ENCODE measurements at places on chromosomes 16 and 17.

DNA sequence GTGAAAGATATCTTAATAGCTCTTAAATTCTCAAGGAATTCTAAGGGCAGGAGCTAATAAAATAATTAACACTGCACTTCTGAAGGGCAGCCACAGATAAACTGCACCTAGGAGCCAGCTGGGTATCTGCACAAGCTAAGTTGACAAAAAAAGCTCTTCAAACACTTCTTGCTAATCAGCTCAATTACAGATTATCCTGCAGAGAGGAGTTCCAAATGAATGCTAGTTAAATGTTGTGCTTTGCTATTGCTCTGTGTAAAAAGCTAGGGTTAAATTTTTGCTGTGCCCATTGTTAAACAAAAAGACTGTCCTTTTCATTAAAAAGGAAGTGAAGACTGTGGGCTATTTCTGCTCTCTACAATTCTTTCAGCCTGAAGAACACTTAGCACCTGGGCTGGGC is 158.5 kb upstream of the SHISA6 start:
- DNase-seq = no peak

DNA sequence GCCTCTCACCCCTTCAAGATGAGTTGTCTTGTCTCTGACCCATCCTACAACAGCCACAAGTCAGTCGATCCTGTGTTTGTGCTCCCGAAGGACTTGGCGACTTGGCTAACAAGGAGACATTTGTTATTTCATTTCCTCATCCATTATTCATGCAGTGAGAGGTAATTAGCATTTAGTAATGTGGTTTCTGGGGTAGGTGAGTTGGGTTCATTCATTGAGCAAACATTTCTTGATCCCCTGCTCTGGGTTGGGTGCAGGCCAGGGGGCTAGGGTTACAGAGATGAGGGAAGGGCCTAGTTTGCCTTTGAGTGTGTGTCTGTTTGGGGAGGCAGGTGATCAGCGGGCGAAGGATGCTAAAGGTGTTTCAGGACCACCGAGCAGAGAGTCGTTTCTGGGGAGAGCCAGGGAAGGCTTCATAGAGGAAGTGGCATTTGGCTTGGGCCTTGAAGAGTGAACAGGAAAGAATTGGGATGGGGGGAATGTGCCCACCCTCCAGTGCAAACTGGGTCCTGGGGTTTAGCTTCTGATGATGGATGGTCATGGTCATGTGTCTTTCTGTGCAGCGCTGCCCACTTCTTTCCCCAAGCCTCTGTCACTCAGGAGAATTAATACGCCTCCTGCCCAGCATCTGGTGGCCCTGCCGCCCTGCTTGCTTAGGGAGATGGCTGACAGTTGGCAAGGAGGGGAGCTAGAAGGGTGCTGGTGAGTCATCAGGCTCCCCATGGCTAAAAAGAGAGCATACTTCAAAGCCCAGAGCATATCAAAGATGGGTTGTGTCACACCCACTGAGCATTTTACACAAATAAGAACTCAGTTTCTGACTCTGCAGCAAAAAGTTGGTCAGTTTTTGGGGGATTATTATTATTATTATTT is 38.5 kb downstream of the MSI2 start:
- DNase-seq = peak; percentile 74

GRCh38 chr16:26196310-26196709 is 504.6 kb downstream of the HS3ST4 start:
- no peak for DNase-seq

GRCh38 chr16:1305823-1306222 is 3.6 kb upstream of the UBE2I start:
- DNase-seq = no peak

DNA sequence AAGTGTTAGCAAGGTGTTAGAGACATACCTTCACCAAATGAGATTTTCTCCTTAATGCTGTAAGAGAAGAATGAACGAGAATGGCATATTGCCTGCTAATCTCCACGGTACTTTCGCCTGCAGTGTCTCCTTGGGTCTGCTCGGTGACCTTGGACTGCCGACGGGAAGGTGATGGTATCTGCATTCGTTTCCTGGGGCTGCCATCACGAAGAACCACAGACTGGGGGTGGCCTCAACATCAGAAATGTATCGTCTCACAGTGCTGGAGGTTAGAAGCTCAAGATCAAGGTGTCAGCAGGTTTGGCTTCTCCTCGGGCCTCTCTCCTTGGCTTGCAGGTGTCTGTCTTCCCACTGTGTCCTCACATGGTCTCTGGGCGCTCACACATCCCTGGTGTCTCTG is 86.3 kb upstream of the TNRC6C start:
- DNase-seq = no peak

GRCh38 chr16:4337540-4338088 is 13.5 kb downstream of the PAM16 start:
- DNase-seq = no peak

DNA sequence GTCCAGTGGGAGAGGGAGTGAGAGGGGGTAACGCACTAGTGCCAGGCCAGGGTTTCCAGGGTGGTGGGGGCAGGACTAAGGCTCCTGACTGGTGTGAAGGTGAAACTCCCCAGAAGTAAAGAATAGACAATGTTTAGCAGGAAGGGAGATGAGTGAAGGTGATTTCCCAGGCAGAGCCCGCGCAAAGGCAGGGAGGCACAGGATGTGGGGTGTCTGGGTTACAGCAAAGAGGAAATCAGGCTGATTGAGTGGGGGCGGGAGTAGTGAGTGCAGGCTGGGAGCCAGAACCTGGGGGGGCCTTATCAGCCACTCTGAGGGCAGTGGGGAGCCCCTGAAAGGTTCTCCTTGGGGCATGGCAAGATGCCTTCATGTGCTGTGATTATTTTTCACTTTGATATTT is 167.5 kb downstream of the UTP18 start:
- no peak for DNase-seq

- no peak for DNase-seq
These were observed 176.6 kb downstream of the RBFOX3 start for GRCh38 chr17:79434215-79434614.

GRCh38 chr16:11253009-11253994 is 2.7 kb downstream of the SOCS1 start:
- no peak for DNase-seq

GRCh38 chr17:40310882-40311391 is 2.0 kb downstream of the RARA start:
- DNase-seq = no peak

- DNase-seq = no peak
These were observed 120.3 kb upstream of the CHMP6 start for GRCh38 chr17:80871341-80871740.

DNA sequence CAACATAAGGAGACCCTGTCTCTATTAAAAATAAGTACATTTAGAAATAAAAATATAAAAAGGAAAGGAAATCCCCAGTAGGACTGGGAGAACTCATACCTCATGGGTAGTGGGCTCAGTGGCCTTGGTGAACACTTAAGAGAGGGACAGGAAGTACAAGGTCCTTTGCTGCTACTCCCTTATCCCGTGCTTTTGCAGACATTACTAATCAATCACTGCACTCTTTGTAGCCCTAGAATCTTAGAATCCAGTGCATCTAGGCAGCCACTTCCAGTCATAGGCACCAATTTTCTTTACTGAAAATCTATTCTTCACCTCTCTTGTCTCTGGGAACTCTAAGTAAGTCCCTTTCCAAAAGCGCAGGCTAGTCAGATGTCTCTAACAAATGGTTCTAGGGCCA is 183.1 kb downstream of the SNX29 start:
- DNase-seq = no peak

DNA sequence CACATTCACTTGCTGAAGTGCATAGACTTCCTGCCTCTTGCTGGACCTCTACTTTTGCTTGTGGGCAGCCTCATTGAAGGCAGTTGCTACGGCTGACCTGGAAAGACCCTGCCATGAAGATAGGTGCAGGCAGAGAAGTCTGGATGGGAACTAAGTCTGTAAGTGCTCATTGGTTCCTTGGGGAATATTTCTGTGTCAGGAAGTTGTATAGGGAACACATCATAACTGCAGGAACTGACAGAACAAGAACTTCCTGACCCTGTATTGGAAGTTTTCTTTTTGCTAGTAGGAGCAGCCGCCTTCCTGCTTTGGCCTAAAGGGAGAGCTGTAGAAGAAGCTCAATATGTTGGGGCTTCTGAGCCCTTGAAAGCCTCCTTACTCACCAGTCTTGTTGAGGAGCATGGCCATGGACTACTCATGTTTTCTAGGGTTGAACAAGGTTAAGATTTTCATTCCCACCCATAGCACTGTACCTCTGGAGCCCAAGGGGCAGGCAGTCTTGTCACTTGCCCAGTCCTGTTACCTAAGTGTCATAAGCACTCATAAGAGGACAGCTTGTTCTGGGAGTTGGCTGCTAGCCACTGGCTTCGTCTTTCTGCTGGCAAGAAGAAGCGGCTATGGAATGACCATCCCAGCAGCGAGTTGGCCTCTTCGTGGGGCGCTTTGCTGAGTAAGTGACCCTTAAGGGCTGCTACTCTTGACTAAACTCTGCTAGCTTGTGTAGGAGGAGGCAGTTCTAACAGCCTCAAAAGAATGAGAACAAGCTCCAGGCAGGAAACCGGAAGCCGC is 7.2 kb downstream of the UBFD1 start:
- DNase-seq = no peak

GRCh38 chr17:6205525-6205924 is 135.3 kb downstream of the WSCD1 start:
- DNase-seq = no peak

GRCh38 chr17:40178021-40178601 is 841 bp downstream of the RAPGEFL1 start:
- no peak for DNase-seq

DNA sequence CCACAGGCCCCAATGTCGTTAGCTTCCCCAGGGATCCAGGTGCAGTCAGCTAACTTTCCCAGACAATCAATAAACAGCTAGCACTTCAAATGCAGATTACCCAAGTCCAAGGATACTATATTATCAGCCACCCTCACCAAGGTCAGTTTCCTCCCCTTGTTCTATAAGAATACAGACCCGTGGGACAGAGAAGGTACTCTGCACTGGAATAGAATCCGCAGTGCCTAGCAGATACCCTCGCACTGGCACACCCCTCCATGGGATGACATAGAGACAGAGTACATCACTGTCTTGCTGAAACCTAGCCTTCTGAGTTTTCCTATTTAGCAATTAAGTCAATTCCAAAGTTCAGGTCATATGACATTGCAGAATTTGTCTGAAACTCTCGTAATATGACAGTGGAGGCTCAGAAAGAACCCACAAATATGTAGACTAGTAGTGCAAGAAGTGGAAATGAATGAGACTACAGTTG is 40.0 kb upstream of the ABCA10 start:
- no peak for DNase-seq

- no peak for DNase-seq
These were observed 10.3 kb downstream of the GSG1L2 start for GRCh38 chr17:9811537-9811936.

- peak; percentile 9 for DNase-seq
These were observed 450.0 kb downstream of the NPIPA7 start for GRCh38 chr16:16828913-16829398.

- peak; percentile 9 for DNase-seq
These were observed 210.4 kb downstream of the CA10 start for GRCh38 chr17:51948128-51948527.

- DNase-seq = no peak
These were observed 934.0 kb upstream of the EEF2KMT start for GRCh38 chr16:6031567-6031966.

- no peak for DNase-seq
These were observed 617 bp downstream of the ARMC7 start for GRCh38 chr17:75110234-75110937.

DNA sequence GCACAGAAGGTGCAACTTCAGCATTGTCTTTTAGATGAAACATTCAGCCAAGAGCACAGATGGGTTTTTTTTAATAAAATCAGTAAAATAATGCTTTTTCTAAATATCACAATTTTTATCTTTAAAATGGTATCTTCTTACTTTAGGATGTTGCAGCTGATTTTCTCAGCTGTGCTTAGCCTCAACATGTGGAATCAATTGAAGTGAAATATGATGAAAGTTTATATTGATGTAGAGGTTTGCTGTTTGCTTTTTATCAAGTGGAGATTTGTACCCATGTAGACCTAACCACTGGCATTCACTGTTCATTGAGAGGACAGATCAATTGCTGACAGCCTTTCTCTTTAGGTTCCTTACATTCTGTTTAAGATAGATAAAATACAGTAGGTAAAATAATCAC is 107.8 kb downstream of the CYB561 start:
- no peak for DNase-seq

- DNase-seq = no peak
These were observed 40.3 kb downstream of the NDE1 start for GRCh38 chr16:15690296-15690695.

DNA sequence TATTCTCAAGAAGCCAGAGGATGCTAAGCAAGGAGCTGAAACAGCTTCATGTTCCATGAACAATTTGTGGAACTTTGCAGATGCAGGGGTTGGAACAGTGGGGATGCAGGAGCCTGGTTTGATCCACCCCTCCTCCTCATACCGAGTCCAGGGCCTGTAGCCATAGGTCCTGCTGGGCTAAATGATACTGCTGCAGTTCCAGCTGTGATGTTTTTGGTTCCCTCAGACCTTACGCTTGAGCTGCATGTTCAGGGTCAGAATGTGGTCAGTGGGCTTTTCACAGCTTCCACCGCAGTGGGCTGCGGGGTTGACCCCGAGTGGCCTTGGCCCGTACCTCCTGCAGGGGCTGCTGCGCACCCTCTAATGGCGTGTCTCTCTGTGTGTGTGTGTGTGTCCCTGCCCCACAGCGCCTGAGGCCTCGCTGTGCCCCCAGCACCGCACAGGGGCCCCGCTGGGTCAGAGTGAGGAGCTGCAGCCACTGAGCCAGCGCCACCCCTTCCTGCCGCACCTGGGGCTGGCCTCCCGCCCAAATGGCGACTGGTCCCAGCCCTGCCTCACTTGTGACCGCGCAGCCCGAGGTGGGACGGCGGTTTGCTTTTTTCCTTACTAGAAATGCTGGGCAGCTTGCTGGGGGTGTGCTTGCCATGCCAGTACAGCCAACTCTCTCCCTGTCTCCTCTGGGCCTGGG is 48.2 kb downstream of the EPN2 start:
- DNase-seq = no peak

DNA sequence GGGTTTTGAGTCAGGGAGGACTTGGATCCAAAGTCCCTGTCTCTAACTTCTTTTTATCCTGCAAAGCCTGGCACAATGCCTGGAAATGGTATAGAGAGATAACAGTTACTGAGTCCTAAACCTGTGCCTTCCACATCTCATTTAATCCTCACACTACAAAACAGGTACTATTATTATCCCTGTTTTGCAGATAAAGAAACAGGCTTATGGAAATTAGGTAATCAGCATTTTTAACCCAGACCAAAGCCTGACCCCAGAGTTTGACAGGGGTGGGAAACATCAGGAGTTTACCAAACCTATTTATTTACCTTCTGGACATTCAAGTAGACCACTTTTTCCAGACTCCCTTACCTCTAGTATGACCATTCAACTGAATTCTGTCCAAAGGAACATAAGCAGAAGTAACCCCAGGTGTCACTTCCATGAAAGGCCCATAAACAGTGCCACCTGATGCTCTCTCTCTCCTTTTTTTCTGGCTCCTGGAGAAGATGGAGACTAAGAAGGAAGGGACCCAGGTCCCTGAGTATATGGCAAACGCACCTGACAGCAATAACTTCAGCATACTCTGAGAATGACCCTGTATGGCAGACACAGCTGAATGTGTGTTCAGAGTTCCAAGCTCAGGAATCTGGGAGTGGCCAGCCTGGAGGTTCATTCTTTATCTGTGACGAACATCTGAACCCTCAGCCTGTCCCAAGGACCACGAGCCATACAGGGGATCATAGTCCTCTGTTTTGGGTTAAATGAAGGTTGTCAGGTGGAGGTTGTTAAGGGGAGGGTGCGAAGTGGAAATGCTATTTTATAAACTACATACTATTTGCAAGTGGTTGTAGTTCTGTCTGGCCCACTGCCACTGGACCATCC is 62.7 kb downstream of the HLF start:
- no peak for DNase-seq

All from SJCRH30 (cell line).